DND-41 (cell line): ENCODE measurements at places on chromosomes 1 and 21.
A peak's percentile ranks its signal among the peaks of the same experiment; 100 is the strongest.

GRCh38 chr1:200399860-200400259 lies 10.0 kb downstream of the ZNF281 start:
- DNase-seq: no peak

GRCh38 chr21:42781150-42781970 lies 98.0 kb downstream of the WDR4 start:
- DNase-seq: no peak

GRCh38 chr1:53715478-53715877 lies 23.5 kb downstream of the GLIS1 start:
- DNase-seq: peak; percentile 18

GRCh38 chr1:206963119-206963712 lies 7.0 kb downstream of the FCAMR start:
- DNase-seq: no peak

- DNase-seq: no peak
These were observed 11.4 kb downstream of the FAM89A start for GRCh38 chr1:231028682-231029081.

DNA sequence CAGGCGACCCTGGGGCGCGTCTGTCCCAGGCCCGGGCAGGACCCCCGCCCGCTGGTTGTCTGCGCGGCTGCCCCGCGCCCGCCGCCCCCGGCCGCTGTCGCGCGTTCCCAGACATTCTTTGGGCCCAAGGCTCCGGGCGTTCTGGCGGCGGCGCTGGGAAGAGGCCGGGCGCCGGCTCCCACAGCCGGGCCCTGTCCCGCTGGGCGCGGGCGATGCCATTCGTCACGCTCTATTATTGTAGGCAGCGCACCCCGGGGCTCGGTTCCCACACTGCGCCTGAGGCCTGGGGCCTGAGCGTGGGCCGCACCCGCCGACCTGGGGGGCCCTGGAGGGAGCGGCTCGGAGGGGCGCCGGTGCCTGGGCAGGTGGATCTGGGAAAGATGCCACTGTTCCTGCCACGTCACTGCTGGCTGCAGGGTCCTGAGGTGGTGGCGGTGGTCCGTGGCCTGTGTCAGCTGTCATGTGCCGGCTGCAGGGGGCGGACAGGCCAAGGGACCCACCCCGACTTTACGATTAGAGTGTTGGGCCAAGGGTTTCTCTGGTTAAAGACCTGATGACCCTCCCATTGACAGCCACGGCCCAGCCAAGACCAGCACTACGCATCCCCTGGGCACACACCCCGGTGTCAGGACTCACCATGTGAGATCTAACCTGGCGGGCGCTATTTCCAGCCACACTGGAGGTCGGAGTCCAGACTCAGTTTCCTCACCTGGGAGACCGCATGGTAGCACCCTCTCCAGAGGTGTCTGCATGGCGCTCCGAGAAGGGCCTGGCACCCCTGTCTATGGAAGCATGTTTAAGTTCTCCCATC lies 55.1 kb upstream of the ADARB1 start:
- no peak for DNase-seq

- no peak for DNase-seq
These were observed 20.4 kb upstream of the TAS1R2 start for GRCh38 chr1:18879791-18880309.

DNA sequence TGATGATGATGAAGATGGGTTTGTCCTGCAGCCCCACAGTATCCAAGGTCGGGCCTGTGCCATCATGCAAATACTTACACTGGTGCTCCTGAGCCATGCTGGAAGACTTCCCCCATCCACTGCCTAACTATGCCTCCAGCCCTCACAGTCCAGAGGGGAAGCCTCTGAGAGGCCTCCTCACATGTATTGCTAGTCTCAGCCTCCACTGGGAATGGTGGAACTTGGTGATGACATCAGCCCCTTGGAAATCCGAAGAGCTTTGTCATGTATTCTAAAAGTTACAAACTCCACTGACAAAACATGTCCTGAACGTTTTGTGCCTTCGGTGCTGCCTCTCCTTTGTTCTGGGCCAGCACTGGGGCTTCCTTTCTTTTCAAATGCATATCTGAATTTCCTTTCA lies 61.1 kb upstream of the DMRTB1 start:
- DNase-seq: no peak

GRCh38 chr1:113983391-113983790 lies 4.1 kb downstream of the OLFML3 start:
- DNase-seq: peak; percentile 46
